Lung microvascular endothelial cell (primary cell): ENCODE measurements at places on chromosomes 4 and X. TPM values are rescaled to one million over a fixed set of nuclear protein-coding genes. Genes with fewer than 3 reads are reported as not detected.

DNA sequence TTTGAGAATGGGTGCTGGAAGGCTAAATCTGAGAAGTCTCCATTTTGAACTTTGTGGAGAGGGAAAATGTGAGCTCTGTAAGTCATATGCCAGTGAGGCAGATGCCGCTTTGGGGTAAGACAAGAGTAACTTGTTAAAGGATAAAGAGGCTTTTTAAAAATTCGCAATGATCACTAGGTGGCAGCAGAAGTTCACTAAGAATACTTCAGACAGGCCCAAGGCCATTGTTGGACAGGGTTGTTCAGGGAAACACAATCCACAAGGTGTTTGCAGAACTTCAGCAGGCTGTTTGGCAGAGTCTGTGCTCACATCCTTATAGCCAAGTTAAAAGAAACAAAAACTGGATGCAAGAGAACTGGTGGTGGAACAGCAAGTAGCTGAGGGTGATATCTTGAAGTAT lies 13.7 kb upstream of the PIGA start:
- DNase-seq = peak; percentile 68

BMX gene
- total RNA-seq = 81.9 and 208 TPM in 2 replicates

DNA sequence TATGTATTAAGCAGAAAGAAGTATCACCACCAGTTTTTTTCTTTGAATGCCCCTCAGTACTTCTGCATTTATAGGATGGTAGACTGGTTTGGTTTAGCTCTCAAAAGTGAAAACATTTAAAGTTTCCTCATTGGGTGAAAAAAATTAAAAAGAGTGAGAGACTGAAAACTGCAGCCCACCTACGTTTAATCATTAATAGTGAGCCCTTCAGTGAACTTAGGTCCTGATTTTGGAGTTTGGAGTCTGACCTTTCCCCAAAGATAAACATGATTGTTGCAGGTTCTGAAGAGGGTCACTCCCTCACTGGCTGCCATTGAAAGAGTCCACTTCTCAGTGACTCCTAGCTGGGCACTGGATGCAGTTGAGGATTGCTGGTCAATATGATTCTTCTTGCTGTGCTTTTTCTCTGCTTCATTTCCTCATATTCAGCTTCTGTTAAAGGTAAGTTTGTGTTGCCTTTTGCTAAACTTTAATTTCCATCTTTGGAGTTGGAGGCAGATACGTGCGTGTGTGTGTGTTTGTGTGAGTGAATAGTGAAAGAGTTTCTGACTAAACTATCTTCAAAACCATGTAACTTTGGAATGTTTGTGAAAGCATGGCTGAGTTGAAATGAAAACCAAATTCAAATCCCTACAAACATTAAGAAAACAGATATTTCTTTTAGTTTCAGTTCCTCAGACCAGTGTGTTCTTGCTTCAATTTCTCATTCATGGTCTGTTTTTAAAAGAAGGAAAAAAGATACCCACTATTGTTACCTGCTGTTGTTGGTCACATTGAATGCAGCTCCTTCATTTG lies at the start of gene MTTP:
TSS of gene MTTP (plus strand) at position 295 of the 795 bp plus-strand sequence. CDS start at position 381, 86 bp downstream.
- no peak for DNase-seq

MAGEB1 gene
- not detected in 2 replicates for total RNA-seq

DNA sequence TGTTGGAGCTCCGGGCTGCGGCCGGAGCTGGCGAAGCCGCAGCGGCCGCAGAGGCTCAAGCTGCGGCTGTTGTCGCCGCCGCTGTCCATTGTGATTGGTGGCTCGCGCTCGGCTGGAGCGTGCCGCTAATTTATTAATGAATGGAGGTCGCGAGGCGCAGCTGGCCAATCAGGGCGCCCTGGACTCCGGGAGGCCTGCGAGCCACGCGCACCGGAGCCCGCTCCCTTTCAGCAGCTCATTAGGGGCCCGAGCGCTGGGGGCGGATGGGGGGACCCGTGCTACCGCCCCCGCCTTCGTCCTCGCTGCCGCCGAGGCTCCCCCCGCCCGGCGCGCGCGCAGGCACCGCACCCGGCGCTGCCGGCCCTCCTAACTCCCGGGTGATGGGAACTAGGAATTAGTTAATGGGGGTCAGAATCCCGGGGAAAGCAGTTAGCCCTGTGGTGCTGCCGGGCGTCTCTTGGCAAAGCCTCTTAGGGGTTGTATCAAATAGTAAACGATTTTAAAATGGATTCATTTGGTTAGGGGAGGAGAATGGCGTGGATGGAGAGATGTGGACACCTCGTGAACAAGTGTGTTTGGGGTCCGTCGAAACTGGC lies 589 bp upstream of the NEUROG2 start:
- DNase-seq = peak; percentile 28

DNA sequence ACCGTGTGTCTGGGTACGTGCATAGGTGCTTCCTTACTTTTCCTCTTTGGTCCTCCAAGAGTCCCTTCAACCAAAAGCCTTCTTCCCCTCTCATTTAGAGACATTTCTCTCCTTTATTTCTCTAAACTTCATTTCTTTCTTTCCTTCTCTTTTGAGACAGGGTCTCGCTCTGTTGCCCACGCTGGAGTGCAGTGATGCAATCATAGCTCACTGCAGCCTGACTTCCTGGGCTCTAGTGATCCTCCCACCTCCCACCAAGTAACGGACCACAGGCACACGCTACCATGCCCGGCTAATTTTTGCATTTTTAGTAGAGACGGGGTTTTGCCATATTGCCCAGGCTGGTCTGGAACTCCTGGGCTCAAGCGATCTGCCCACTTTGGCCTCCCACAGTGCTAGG lies 42.2 kb downstream of the ACOX3 start:
- no peak for DNase-seq

GAGE12F gene
- not detected in 2 replicates for total RNA-seq

DNA sequence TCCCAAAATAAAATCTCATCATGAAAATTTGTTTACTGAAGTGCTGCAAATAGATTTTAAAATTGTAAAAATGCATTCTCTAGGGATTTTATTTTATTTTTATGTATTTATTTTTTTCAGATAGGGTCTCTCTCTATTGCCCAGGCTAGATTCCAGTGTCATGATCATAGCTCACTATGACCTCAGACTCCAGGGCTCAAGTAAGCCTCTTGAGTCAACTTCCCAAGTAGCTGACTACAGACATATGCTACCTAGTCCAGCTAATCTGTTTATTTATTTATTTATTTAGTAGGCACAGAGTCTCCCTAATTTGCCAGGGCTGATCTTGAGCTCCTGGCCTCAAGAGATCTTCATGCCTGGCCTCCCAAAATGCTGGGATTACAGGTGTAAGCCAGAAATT lies 317.7 kb upstream of the ANXA10 start:
- DNase-seq = no peak

DNA sequence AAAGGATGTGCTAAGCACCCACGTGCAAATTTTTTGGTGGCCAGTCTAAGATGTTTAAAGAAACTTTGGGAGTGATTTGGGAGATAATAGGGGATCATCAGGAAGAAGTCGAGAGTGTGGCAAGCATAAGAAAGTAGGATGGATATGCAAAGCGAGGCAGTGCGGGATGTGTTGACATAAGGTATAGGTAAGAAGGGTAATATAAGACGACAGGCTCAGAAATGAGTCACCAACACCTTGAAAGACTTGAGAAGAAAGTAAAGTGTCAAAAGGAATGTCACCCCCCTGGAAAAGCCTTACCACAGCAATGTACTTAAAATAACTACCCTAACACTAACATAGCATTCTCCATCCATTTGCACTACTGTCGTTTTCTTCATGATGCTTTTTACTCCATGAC lies 69.8 kb upstream of the BMP2K start:
- DNase-seq = no peak

ARMCX1 gene
- total RNA-seq = 39.7 and 55.2 TPM in 2 replicates
